Regular cardiac myocyte (primary cell): ENCODE measurements at places on chromosomes 2 and 18. TPM values are rescaled to one million over a fixed set of nuclear protein-coding genes. Genes with fewer than 3 reads are reported as not detected.

Gene LRP1B
- total RNA-seq: under 0.01 TPM in 2 replicates

Gene RAB6C
- under 0.01 TPM in 1 of 2 replicates, not detected in the other for total RNA-seq

Gene GAD1
- under 0.01 and 0.19 TPM in 2 replicates for total RNA-seq

Gene KCNG2
- total RNA-seq: 0.19 and 1.1 TPM in 2 replicates

Gene TUBA4B
- total RNA-seq: not detected in 2 replicates

Gene GALNT14
- total RNA-seq: 0.85 and 1.7 TPM in 2 replicates

Gene CABYR
- total RNA-seq: 2.3 and 5.9 TPM in 2 replicates

Gene TP53I3
- total RNA-seq: 22.3 and 34.5 TPM in 2 replicates

Gene NEURL3
- total RNA-seq: not detected in 2 replicates

Gene POTEJ
- total RNA-seq: not detected in 2 replicates

Gene TNP1
- not detected in 2 replicates for total RNA-seq
